ENCODE measurements at places on chromosomes 1 and 21.

- DNase-seq, result no peak
Observed at GRCh38 chr21:38714999-38715398, 90.7 kb upstream of the ETS2 start.

- no peak for DNase-seq
Observed at GRCh38 chr1:104403883-104404282, 654.2 kb downstream of the AMY1C start.

DNA sequence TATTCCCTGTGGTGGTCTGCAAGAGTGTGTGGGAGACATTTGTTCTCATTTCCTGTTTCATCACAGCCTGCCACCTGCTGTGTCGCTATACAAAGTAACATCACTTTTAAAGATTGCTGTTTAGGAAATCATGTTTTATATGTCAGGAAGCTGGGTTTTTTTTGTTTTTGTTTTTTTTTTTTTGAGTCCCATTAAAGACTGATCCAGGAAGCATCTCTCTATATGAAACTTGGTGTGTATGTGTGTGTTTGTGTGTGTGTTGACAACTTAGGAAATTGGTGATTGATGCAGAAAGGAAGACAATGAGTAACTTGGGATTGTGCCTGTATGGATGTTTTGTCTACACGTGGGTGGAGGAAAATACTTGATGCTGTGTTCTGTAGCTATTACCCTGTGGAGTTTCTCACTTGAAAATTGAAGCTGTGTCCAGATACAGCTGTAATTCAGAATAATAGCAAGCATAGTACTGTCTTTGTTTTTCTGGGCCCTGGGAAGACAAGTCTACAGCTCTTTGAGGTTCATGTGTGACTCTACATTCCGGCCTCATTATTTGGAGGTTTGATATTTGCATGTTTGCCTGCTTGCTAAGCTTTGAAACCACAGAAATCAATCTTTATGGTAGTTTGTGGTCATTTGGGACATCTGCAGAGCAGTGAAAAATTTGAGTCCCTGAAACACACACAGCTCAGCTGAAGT lies 47.9 kb downstream of the LAMC1 start:
- DNase-seq, result no peak

- DNase-seq, result no peak
Observed at GRCh38 chr1:233647073-233647472, 33.2 kb downstream of the KCNK1 start.

- no peak for DNase-seq
Observed at GRCh38 chr1:215595231-215595630, 28.1 kb downstream of the KCTD3 start.

DNA sequence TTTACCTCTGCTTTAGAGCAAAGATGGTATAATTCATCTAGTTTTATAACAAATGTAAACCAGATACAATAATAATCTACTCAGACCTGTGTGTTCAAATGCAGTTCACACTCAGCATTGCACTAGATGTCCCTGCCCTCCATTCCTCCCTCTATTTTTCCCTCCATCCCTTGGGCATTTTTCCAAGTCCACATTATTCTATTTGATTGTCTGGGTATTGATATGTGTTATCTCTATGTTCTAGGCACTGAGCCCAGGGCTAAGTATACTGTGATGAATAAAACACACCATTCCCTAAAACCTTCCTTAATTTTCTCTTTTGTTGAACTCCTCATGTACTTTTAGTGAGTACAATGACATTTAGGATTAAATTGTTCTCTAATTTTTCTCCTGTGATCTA lies 66.2 kb upstream of the HMCN1 start:
- no peak for DNase-seq

GRCh38 chr1:244998717-244999346 lies 134.5 kb upstream of the HNRNPU start:
- DNase-seq, result no peak

GRCh38 chr1:33455539-33456501 lies 16.6 kb upstream of the ZSCAN20 start:
- DNase-seq, result no peak

DNA sequence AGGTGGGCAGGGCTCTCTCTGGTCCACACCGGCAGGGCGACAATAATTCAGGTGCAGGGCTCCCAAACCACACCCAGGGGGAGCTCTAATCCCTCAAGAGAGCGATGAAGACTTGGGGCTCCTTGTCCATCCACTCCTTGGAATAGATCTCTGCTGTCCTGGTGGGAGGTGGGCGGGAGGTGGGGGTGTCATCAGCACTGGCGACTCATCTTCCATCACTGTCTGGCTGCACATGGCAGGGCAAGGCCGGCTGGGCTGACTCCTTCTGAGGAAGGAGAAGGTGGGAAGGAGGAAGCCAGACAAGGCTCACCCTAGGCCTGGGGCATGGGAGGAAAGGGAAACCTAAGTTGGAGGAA lies 29.3 kb downstream of the TNNT2 start:
- DNase-seq, result no peak

- no peak for DNase-seq
Observed at GRCh38 chr1:7026169-7026568, 240.9 kb downstream of the CAMTA1 start.

DNA sequence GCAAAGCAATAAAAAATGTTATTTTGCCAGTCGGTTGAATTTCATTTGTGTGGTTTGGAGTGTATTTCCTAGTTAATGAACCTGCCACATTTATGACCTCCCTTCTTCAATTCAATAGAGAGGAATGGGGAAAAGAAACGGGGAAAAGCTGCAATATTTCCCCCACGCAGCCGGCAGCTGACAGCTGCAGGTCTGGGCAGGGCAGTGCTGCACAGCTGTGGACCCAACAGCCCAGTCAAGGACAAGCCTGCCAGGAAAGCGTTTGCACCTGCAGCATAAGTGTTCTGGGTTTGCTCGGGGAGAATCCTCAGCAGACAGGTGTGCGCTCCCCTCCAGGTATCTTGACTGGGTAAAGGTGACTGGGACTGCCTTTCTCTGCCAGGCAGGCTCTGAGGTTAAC lies 53.4 kb downstream of the FBXO2 start:
- no peak for DNase-seq

DNA sequence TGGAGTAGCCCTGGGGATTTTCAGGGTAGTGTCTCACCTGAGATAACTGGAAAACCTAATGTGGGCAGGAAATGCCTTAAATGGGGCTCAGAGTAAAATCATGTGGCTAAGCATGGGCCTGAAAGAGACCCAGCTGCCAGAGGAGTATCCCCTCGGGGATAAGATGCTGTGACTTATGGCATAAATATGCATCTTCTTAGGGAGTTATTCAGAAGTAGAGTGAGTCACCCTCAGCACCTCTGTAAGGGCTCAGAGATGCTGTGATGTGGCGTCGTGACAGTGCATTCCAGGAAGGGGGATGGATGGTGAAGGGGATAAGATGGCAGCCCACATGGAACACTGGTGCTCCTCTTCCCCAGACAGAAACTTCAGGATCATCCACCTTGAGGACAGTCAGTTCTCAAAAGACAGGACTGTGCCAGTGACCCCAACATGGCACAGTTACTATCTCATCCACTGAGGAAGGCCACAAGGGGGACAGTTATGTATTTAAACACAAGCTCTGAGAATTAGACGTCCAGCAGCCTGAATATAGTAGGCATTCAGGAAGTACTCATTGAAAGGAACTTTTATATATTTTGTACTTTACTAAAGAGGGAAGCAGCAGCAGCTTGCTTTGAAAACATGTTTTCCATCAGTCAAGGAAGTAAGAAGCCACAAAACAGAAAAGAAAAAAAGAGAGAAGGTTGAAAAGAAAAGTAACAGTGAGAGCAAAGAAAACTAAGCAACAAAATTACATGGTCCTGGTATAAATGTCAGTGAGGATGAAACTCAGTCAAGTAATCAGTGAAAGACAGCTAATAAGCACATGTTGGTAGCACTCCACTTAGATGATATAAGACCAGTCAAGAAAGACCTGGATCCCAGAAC lies 8.3 kb downstream of the IL24 start:
- no peak for DNase-seq

DNA sequence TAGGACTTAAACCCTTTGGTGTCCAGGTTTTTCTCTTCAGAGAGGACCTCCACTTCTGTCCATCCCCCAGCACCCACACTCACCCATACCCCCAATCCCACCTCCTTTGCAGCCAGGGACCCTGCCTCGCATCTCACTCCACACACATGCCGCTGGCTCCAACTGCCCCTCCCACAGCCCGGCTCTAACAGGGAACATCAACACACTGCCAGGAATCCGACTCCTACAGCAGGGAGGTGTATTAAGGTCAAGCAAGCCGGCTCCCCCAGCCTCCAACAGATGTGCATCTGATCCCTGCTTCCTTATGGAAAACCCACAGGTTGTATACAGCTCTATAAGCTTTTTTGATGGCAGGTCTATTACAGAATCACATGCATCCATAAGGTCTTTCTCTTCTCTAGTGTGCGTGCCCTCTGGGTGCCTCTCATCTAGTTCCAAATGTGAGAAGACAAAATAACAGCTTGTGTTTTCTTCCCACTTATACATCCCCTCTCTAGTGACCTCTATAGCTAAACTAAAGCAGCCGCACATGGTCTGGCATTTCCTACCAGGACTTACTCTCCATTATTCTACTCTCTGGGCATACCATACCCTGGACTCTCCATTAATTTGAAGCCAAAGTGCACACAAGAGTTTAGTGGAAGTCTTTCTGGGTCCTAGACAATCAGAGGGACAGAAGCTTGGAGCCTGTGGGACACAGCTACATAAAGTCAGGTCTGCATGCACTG lies 16.3 kb downstream of the PIK3C2B start:
- no peak for DNase-seq

- DNase-seq, result no peak
Observed at GRCh38 chr1:83545066-83545862, 453.7 kb downstream of the TTLL7 start.

DNA sequence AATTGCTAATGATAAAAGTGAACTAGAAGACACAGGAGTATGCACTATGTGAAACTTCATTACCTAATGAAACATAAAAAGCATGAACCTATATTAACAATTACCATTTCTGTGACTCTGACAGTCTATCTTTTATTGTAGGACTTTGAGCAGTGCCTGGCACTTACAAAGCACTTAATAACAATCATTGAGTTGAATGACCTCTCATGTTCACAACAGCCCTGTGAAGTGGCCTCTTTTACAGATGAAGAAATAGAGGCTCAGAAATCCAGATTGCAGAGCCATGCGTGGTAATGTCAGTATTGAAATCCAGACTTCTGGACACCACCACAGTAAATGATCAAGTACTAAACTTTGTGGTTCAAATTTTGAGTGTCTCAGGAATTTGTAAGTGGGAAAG lies 326.4 kb downstream of the NTNG1 start:
- DNase-seq, result no peak

- DNase-seq, result no peak
Observed at GRCh38 chr1:4973341-4973740, 318.9 kb downstream of the AJAP1 start.

DNA sequence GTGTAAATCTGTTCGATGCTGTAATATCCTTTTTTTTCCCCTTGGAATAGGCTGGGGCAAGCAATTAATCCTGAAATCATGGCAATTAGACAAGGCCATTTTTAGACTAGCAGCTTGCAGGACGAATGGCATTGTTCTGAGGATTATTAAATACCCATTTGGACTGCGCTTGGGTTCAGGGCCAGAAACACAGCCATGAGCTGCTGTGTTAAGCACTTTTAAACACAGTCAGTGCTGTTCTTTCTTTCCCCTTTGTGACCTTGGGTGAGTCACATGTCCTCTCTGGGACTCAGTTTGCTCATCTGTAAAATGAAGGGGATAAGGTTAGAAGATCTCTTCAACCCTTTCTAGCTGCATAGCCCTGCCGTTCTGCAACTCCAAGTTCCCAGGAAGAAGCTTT lies 58.6 kb upstream of the C8B start:
- DNase-seq, result no peak

DNA sequence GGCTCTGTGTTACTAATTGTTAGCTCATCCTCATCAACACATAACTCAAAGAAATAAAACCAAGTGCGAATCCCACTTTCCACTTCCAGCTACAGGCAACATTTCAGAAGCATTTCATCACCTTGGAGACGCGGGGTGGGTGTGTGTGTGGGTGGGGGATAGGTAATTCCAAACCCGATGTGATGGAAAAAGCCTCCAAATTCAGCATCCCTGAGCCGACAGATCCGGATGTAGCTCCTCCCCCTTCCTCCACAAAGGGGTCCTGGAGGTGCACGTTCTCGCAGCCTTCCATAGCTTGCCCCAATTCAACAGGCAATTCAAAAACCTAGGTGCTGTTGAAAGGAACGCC lies 486 bp downstream of the HSPA13 start:
- DNase-seq, result peak; percentile 55

- no peak for DNase-seq
Observed at GRCh38 chr1:226888816-226889215, 18.4 kb downstream of the PSEN2 start.

- no peak for DNase-seq
Observed at GRCh38 chr21:44517175-44517899, 22.7 kb downstream of the KRTAP10-1 start.

GRCh38 chr1:157241185-157241538 lies 103.0 kb upstream of the ETV3 start:
- no peak for DNase-seq

- DNase-seq, result no peak
Observed at GRCh38 chr1:109133002-109133706, 19.2 kb downstream of the ELAPOR1 start.

DNA sequence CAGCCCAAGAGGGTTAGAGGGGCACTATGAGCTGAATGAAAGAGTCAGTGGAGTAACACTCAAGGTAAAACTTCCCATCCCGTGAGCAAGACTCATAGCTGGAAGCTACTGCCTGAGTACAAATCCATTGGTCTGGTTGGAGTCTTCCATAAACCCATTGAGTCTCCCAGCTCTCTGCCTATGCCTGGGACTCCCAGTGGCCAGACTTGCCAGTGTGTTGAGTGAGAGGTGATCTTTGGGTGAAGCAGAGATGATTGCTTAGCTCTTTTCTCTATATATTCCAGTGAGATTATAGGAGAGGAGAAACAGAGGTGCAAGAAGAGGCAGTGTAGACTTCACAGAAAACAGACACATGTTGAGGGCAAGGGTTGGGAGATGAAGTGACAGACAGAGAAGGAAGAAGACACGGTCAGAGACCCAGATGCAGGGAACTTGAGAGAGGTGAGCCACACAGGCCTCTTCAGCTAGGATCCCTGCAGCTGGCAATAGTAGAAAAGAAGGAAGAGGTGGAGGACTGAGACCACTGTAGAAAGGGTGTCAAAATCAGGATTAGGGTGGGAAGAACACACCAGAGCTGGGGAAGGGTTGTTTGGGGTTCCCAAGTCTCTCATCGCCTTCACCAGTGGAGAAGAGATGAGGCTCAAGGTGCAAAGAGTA lies 3.7 kb downstream of the FOXD2 start:
- no peak for DNase-seq

GRCh38 chr21:37060296-37060695 lies 12.6 kb downstream of the PIGP start:
- DNase-seq, result peak; percentile 92

DNA sequence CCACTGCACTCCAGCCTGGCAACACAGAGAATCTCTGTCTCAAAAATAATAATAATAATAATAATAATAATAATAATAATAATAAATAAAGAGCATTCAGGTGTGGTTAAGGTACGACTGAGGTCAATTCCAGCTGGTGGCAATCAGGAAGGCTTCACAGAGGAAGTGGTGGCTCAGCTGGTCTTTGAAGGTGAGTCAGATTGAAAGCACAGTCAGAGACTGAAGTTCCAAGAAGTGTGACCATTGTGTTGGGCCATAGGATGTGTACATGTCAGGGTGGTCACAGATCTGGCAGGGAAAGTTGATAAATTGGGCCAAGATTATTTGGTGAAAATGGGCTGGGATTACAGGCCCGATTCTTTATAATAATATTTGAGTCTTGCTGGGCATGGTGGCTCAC lies 31.0 kb upstream of the MED18 start:
- no peak for DNase-seq

GRCh38 chr1:162230517-162230916 lies 146.1 kb downstream of the SPATA46 start:
- DNase-seq, result no peak

GRCh38 chr1:48771561-48771960 lies 5.1 kb downstream of the BEND5 start:
- DNase-seq, result no peak

Data from NCI-H748 treated with DMSO at 0.1 percent for 48 hours (cell line).